ENCODE measurements at places on chromosomes 4 and X.

DNA sequence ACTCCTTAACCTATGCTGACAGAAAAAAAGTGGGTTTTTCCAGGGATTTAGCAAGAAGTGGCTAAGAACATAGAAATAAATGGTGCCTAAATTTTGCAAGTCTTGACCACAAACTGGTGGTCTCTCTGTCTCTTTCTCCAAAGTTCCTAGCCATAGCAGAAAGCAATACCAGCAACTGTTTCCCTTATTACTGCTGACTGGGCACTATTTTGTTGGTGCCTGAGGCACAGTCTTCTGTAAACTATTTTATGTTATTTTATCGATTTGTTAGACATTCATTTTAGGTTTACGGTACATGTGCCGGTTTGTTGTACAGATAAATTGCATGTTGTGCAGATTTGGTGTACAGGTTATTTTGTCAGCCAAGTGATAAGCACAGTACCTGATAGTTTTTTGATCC, 234.6 kb upstream of the TECRL start:
- DNase-seq, result no peak

- peak; percentile 9 for DNase-seq
Observed at GRCh38 chrX:120457766-120458180, 11.3 kb downstream of the LAMP2 start.

DNA sequence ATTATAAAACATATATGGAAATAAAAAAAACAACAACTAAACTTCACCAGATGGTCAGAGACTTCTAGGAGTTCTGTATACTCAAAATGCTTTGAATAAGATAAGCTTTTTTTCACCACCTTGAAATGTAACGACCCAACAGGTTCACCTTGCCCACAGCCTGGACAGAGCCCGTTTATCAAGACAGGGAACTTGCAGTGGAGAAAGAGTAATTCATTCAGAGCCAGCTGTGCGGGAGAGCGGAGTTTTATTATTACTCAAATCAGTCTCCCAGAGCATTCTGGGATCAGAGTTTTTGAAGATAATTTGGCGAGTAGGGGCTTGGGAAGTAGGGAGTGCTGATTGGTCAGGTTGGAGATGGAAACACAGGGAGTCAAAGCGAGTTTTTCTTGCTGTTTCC, 38.5 kb downstream of the AGA start:
- DNase-seq, result no peak

- DNase-seq, result no peak
Observed at GRCh38 chr4:11039634-11040131, 355.1 kb upstream of the CLNK start.

- no peak for DNase-seq
Observed at GRCh38 chrX:103362474-103362873, 6.2 kb downstream of the TCEAL9 start.

GRCh38 chr4:78510681-78511080, 40.9 kb upstream of the ANXA3 start:
- no peak for DNase-seq

DNA sequence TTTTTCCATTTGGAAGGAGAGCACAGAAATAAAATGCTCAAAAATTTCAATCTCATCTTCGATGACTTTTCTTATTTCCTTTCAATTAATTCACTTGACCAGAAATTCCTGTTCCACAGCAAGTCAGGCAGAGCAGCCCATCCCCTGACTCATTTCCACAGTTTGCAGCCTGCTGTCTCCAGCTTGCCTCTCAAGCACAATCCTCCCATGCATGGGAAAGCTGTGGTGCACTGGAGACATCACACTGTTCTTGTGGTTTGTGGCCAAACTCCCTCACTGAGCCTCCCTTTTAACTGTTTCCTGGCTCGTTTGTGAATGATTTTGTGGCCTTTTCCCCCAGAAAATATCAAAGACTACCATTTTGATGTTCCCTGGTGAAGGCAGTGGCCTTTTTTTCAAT, 114.0 kb upstream of the ENPEP start:
- DNase-seq, result no peak

- no peak for DNase-seq
Observed at GRCh38 chr4:114519368-114519767, 79.2 kb upstream of the UGT8 start.

DNA sequence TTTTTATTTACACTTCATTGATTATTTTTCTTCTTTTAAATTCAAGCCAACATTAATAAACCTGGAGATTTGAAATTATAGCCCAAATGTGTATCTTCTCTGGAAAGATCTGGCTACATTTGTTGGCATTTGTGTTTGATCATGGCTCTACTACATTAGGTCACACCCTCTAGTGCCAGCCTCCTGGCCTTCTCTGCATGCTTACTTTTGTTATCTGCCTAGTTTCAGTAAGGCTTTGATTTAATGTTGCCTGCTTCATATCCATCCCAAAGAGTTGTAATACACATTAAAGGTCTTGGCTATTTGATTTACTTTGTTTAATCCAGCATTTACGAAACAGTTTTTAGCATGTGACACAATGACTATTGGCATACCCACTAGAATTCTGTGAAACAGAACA, 224.5 kb downstream of the TRAM1L1 start:
- no peak for DNase-seq

Data from CD4-positive, alpha-beta T cell treated with Interleukin-6 at 100 ng/mL for 8 hours (primary cell).